Breast epithelium (tissue), 4 donors: ENCODE measurements at places on chromosomes 16 and 17. TPM values are rescaled to one million over a fixed set of nuclear protein-coding genes. Genes with fewer than 3 reads are reported as not detected.

The UMOD gene
- total RNA-seq = not detected

The GALR2 gene
- not detected for total RNA-seq

The RRAD gene
- total RNA-seq = 8.0 TPM

- DNase-seq = no peak
Observed at GRCh38 chr16:31876951-31877828, 3.6 kb downstream of the ZNF267 start.

- no peak for DNase-seq
Observed at GRCh38 chr17:68776451-68776850, 175.3 kb upstream of the FAM20A start.

GRCh38 chr17:36501351-36501750, 14.9 kb downstream of the ZNHIT3 start:
- DNase-seq = no peak

DNA sequence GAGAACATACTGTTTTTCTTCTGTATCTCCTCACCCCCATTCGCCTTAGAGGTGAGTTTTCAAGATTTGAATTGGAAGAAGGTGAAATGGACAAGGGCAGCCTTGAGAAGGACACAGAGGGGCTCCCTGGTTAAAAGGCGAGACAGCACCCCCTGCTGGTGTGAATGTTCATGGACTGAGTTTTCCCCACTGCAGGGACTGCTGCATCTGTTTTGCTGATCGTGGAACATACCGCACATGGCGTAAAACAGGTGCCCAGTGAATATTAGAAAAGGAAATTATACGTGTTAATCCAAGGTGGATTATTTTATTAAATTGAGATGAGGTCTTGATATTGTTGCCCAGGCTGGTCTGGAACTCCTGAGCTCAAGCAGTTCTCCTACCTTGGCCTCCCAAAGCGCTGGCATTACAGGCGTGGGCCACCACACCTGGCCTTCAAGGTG, 54.5 kb downstream of the NDE1 start:
- peak; percentile 75 for DNase-seq
